ENCODE measurements at places on chromosomes 3 and 15. TPM values are rescaled to one million over a fixed set of nuclear protein-coding genes. Genes with fewer than 3 reads are reported as not detected.

Gene RETNLB
- total RNA-seq = not detected

Gene PSTPIP1
- total RNA-seq = 10.0 TPM

Gene TRH
- total RNA-seq = not detected

Gene AEN
- total RNA-seq = 1.0 TPM

Gene CMSS1
- 19.7 TPM for total RNA-seq

Measured in uterus (tissue), 4 donors.